ENCODE measurements at places on chromosomes 6 and 20.

DNA sequence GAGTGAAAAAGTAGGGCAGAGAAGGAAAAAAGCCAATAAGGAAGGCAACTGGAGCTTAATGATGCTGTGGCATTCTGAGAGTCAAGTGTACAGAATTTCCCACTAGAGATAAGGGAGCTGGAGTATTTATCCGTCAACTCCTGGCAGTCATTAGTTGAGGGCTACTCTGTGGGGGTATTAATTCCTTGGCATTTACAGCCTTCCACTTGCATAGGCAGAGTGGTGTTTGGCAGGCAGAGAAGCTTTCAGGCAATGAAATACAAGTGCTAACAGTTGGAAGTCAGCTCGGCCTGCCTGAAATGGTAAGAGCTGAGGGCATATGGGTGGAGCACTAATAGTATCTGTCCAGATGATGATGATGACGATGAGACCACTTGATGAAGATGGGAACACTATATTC is 207.3 kb upstream of the FLRT3 start:
- no peak for DNase-seq

DNA sequence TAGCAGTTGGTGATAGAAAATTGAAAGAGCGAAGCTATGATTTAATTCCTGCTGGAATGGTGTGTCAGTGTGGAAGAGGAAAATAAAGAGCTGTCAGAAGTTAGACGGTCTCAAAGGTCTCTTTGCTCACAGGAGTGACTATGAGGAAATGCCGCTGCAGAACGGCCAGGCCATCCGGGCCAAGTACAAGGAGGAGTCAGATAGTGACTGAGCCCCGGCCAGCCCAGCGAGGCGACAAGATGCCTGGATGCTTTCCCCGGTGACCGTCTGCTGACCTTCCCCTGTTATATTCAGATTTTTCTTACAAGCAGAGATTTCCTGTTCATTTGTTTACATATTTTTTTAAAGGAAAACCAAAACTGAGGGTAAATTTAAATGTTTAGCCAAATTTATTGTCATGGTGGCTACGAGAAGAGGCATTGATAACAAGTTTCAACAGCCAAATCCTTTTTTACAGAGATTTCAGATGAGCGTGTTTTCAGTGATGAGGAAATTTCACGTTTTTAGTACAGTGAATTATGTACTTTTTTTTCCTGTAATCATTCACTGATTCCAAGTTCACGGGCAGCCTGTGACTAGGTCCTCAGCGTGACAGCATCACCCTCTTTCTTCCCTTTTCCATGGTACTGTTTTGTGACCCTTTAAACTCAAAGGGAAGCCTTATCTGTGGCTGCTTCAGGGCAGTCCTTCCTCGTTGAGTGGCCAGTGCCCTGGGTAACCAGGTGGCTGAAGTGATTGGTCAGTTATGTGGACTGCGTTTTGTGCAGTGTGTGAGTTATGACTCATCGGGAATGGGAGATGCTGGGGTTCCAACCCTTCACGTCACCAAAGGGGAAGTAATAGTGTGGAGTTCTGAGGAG is 12.6 kb downstream of the DYNLT1 start:
- no peak for DNase-seq

- no peak for DNase-seq
Measured at GRCh38 chr6:35794536-35795452, 2.3 kb downstream of the CLPS start.

GRCh38 chr6:2799936-2800527 is 34.8 kb downstream of the WRNIP1 start:
- no peak for DNase-seq

GRCh38 chr6:2191390-2191740 is 54.0 kb downstream of the GMDS start:
- no peak for DNase-seq

DNA sequence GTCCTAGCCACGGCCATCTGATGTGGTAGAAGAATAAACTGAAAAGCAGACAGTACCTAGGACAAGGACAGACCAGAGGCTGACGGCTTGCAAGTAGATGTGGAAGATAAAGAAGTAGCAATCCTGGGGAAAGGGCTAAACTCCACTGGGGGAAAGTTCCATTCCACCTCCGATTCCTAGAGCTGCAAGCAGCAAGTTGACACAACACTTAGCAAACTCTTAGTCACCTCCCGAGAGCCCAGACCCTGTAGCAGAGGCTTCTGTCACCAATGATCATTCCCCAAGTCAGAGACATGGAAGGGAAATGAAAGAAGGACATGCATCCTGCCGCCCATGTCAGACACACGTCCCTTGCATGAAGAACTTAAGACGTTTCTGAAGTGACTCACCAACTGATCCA is 99.2 kb upstream of the RPS6KA2 start:
- DNase-seq: no peak

DNA sequence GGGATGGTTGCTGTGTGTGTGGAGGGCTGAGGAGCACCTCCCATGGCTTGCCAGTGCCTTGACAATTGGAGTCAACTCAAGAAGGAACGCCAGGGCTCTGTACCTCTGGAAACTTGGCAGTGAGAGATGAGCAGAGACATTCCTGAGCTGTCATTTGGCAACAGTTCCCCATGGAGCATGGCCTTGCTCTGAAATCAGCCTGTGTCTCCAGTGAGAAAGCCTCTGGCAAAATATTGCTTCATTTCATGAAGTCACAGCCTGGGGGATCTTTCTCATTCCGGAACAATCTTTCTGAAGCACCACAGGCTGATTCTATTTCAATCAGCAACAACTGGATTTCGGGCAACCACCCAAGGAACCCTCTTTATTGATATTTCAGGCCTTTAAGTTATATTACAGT is 52.2 kb upstream of the FNDC1 start:
- DNase-seq: no peak

GRCh38 chr20:51021067-51022025 is 1.6 kb downstream of the KCNG1 start:
- DNase-seq: no peak

DNA sequence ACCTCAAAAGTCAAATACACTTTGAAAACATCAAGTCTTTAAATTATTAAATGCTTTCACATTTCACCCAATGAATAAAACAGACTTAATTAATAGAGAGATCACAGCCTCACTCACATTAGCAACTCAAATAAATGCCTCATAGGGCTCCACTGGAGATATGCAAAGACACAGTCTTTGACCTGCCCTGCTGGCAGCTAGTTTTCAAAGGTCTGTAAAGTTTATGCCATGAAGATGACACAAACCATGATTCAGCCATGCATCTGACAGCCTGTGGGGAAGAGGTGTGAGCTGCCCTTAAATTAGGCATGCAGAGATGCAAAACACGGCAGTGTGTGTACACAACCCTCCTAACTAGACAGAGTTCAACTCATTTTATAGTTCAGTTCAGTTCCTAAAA is 83.6 kb downstream of the PAK5 start:
- DNase-seq: no peak

- no peak for DNase-seq
Measured at GRCh38 chr6:44788387-44788981, 401.0 kb downstream of the CDC5L start.

GRCh38 chr6:7823552-7823951 is 87.0 kb downstream of the TXNDC5 start:
- no peak for DNase-seq

DNA sequence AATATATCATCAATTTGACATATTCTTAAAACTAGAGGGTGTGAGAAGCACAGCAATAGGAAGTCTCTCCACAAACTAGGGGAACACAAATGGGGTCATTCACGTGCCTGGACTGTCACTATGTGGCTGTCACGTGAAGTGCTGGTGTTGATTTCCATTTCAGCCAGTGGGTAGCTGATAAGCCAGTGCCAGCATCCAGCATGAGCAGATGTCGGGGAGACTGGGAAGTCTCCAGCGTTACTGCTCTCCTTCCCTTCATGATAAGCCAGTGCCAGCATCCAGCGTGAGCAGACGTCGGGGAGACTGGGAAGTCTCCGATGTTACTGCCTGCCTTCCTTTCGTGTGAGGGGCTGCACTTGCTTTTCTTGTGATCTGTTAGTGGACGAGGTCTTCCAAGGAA is 5.6 kb upstream of the SLC17A9 start:
- DNase-seq: no peak

DNA sequence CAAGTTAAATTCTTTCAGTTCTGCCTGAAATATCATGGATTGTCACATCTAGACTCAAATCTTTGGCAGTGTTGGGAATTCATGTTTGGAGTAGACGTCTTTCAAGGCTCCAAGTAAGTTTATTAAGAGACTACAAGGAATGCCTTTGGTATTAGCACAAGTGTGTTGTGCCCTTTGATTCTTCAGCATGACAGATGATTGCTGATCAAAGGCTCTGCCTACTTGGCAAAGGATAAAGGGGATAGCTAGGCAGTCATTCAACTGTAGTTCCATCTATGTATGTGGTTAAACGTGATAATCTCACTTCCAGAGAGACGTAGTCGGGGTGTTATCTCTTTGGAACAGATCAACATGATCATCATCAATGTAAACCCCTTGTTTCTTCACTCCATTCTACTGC is 86.2 kb downstream of the SPTLC3 start:
- DNase-seq: no peak

- DNase-seq: no peak
Measured at GRCh38 chr6:29850011-29850553, 22.5 kb downstream of the HLA-G start.

DNA sequence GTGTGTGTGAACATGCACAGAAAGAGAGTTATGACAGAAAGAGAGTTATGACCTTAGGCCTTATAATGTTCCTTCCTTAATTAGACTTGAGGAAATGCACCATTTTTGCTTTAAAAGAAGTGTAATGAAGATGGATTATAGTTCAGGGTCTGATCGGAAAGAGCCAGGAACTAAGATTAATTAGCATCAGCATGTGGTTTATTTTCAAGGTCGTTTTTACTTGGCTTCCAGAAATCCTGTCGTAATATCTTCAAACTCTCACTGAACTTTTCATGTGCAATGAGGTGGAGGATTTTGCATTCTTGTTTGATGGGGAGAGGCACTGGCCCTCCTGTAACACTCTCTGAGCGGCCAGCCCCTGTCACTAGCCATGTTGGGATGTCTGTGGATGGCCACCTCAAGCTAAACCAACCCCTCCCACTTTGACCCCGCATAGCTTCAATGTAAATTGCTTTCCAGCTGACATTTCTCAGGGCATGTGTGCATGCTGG is 116.8 kb downstream of the CDC5L start:
- DNase-seq: no peak

DNA sequence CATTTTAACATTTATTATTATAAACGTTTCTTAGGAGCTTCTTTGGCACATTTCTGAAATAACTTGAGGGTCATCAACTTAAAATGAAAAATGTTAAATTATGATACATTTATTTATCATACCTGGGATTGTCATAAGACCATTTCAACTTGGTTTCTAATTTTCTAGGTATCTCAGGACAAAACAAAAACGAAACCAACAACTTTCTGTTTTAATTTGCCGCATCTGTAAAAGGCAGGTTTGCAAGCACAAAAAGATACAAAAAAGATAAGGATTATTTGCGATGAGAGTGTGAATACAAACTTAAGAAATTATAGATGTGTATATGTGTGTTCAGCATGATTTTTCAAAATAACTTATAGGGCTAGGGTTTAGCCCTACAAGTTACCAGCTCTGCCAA is 395.0 kb upstream of the RUNX2 start:
- no peak for DNase-seq

DNA sequence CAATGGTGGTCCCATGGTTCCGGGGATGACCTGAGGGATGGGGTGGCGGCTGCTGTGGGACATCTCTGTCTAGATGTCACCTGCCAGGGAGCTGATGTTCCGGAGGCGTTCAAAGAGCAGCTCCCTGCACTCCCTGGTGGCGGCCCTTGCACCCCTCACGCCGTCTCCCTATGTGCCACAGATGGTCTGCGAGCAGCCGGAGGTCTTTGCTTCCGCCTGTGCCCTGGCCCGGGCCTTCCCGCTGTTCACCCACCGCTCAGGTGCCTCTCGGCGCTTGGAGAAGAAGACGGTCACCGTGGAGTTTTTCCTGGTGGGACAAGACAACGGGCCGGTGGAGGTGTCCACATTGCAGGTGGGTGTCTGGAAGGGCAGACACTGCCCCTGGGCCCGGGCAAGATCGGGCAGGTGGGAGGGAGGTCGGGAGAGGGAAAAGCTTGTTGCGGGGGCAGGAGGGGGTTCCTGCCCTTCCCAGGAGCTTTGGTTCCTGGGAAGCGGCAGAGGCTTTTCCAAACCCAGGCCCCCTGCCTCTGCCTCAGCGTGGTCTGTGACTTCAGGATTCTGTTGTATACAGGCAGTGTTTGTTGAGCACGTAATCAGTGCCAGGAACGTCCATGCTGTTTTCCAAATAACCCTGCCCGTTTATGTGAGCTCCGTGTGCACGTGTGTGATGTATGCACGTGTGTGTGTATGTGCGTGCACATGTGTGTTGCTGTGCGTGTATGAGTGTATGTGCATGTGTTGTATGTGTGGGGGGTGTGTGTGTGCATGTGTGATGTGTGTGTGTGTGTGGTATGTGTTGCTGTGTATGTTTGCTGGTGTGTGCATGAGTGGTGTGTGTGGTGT is 1.9 kb downstream of the NPEPL1 start:
- DNase-seq: no peak

- DNase-seq: no peak
Measured at GRCh38 chr6:33013608-33014007, 4.2 kb upstream of the HLA-DOA start.

- no peak for DNase-seq
Measured at GRCh38 chr6:42365021-42365420, 86.7 kb downstream of the TRERF1 start.

DNA sequence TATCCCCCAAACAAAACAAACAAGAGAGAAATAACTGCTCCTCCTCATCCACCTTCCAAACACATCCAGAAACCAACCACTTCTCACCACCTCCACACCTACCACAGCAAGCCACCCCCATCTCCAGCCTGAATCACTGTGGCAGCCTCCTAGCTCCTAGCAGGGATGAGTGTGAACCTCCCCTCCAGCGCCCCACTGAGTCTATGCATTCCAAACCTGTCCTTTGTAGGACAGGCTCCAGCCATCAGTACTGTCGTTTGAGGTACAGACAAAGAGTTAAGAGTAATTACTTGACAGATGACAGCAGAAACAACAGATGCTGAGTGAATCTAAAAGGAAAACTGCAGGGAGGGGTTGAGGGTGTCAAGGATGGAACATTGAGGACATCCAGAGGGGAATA is 2.4 kb downstream of the METTL24 start:
- DNase-seq: no peak

DNA sequence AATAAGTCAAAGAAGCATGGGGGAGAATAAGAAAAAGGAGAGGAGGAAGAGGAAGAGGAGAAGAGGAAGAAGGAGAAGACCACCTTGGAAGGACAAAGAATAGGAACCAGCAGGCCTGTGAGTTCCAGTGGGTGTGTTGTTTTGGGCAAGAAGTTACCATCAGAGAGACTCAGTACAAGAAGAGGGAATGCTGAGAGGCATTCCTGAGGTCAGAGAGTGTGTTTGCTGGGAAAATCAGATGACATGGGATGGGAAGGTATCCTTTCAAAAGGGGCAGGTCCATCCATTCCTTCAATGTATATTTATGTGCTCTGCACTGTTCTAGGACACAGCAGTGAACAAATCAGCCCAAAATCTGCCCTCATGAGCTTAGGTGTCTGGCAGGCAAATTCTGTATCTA is 40.5 kb upstream of the PRIM2 start:
- no peak for DNase-seq

GRCh38 chr6:130981409-130981808 is 81.6 kb downstream of the EPB41L2 start:
- no peak for DNase-seq
